Hematopoietic multipotent progenitor cell treated with erythropoietin and hydrocortisone succinate and interleukin-3 and kit ligand, for 6 days (in vitro differentiated cells): ENCODE measurements at places on chromosomes 4 and X.
A peak's percentile ranks its signal among the peaks of the same experiment; 100 is the strongest.

DNA sequence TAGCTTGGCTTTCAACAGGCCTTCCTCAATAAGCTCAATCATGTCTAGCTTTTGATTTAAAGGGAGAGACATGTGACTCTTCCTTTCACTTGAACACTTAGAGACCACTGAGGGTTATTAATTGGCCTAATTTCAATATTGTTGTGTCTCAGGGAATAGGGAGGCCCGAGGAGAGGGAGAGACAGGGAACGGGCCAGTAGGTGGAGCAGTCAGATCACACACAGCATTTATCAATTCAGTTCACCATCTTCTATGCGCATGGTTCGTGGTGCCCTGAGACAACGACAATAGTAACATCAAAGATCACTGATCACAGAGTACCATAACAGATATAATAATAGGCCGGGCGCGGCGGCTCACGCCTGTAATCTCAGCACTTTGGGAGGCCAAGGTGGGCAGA, 17.8 kb downstream of the ZNF81 start:
- DNase-seq: peak; percentile 60

- DNase-seq: no peak
These were observed 94.6 kb upstream of the WDR44 start for GRCh38 chrX:118251271-118251670.

DNA sequence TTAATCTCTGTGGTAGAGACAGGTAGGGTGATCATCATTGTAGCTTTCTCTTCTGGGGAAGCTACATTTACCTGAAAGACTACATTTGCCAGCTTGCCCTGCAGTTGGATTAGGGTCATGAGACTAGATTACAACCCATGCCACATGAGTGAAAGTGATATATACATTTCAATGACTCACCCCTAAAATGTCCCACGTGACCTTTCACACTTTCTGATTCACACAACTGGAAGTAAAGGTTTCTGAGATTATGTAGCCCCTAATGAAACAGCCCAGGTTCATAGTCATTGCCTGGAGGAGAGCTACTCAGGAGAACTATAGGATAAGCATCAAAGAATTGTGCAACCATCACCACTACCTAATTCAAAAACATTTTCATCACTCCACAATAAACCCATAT, 17.8 kb downstream of the PDCL2 start:
- DNase-seq: no peak

DNA sequence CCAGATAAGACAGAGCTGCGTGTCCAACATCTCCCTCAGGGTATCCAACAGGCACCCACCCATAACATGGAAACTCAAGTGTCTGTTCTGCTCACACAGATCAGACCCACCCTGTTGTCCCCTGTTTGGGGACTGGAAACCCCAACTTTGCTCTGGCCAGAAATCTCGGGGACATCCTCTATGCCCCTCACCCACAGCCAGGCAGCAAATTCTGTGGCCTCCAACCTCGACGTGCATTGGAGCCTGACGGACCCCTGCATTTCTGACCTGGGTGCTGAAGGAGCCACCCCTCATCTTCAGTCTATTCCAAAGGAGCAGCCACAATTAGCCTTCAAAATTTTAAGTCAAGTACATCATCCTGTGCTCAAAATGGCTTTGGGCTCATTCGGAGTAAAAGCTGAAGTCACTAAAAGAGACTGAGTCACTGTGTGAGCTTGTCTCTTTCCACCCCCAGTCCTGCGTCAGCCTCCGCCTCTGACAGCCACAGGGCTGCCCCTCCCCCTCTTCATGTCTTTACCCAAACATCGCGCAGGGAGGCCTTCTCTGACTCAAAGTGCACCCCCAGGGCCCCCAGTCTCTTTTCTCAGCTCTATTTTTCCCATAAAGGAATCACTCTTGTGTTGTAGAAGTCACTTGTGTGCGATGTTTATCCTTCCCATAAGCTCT, 24.4 kb upstream of the PDE6B start:
- no peak for DNase-seq

GRCh38 chrX:45267007-45267406, 66.3 kb upstream of the DIPK2B start:
- DNase-seq: no peak

GRCh38 chr4:2489841-2490552, 21.1 kb downstream of the RNF4 start:
- no peak for DNase-seq

DNA sequence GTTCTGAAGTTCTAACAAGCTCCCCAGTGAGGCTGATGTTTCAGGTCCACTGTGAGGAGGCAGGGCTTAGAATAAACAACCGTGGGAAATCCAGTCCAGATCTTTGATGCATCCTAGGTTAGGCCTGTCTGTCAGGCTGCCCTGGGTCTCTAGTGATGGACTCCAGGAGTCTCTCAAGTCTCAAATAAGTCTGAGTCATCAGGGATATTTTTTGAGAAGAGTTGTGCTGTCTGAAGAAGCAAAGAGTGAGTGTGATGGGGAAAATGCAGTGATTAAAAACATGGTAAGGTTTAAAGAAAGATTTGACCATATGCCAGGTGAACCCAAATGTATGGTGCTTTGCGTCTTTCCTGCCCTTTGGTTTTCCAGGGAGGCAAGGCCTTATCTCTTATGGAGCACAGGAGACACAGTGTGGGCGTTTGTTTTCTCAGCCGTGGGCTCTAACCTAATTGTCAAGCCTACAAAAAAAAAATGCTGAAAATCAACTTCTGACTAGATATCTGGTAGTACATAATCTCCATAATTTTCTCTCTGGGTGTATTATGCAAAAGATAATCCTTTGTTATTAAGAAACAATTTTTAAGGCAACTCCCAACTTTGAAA, 100.7 kb downstream of the PTTG2 start:
- DNase-seq: no peak

DNA sequence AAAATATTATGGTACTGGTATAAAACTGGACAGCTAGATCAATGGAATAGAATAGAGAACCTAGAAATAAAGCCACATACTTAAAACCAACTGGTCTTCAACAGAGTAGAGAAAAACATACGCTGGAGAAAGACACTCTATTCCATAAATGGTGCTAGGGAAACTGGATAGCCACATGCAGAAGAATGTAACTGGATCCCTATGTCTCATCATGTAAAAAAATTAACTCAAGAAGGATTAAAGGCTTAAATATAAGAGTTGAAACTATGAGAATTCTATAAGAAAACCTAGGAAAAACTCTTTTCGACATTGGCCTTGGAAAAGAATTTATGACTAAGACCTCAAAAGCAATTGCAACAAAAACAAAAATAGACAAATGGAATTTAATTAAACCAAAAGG, 114.6 kb downstream of the PCDH18 start:
- no peak for DNase-seq

GRCh38 chrX:148380650-148381561, 119.5 kb upstream of the AFF2 start:
- DNase-seq: peak; percentile 45

DNA sequence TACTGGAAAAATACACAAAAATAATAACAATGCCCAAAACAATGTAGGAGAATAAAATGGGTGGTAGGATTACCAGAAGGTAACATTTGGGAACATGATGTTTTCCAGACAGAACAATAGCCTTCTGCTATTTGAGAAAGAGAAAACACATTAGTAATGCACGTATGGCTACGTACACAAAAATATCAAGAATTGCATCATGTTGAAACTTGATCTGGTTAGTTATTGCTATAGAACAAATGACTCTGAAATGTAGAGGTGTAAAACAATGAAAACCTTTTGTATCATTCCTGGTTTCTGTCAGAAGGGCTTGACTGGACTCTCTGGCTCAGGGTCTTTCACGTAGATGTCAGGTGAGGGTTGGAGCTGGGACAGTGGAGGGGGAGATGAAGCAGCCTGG, 1040.0 kb downstream of the FAT4 start:
- DNase-seq: no peak

DNA sequence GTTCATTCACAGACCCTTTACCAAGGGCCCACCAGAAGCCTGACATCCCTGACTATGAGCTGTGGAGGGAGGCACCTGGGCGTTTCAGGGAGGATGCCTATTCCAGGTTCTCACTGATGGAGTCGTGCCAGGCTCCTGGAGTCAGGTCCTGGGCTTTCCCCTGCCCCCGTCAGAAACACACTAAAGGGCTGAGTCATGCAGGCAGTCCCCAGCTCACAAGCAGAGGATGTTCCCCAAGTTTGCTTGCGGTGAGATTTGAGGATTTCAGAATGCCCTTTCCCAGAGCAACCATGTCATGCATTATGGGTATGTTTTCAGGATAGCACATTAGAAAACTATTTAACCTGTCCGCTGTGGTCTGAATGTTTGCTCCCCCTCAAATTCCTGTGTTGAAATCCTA, 45.2 kb downstream of the FHDC1 start:
- no peak for DNase-seq

GRCh38 chr4:147029296-147029695, 83.6 kb upstream of the TTC29 start:
- DNase-seq: no peak

- DNase-seq: no peak
These were observed 31.7 kb downstream of the PSAPL1 start for GRCh38 chr4:7403001-7403400.

DNA sequence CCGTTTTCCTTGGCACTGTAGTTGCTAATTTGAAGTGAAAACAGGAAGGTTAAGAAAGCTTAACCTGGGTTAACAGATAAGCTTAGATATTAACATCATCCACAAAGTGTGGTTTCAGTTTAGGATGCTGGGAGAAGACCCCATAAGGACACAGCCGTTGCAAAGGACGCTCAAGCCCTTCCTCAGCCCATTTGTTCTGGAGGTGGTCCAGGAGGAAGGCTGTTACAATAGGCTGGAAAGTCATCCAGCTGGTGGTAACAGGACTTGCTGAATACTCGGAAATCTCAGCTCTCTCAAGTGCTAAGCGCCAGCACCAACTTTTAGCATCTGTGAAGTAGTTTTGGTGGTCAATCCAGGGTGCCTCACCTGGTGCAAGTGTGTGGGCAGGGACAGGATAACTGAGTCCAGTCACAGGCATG, 14.2 kb downstream of the CHST7 start:
- no peak for DNase-seq

GRCh38 chrX:18065956-18066355, 154.7 kb downstream of the BEND2 start:
- DNase-seq: no peak

GRCh38 chrX:28205905-28206304, 224.7 kb upstream of the DCAF8L1 start:
- DNase-seq: no peak

DNA sequence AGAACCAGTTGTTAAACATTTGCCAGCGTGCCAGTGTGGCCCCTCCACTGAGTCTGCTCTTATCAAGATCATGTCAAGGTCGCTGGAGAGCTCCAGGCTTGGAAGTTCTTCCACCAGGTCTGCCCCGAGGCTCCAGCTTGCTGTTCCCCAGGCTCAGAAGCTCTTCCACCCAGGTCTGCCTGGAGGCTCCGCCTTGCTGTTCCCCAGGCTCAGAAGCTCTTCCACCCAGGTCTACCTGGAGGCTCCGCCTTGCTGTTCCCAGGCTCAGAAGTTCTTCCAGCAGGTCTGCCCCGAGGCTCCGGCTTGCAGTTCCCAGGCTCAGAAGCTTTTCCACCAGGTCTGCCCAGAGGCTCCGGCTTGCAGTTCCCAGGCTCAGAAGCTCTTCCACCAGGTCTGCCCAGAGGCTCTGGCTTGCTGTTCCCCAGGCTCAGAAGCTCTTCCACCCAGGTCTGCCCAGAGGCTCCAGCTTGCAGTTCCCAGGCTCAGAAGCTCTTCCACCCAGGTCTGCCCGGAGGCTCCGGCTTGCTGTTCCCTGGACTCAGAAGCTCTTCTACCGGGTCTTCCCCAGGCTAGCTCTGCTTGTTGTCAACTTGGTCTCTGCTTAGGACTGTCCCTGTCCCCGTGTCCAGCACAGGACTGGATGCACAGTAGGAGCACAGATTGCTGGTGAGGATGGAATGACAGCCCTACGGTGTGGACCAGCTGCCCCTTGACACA, 54.4 kb downstream of the HMX1 start:
- no peak for DNase-seq

GRCh38 chr4:189121336-189121735, 819.3 kb upstream of the FRG1 start:
- DNase-seq: no peak

DNA sequence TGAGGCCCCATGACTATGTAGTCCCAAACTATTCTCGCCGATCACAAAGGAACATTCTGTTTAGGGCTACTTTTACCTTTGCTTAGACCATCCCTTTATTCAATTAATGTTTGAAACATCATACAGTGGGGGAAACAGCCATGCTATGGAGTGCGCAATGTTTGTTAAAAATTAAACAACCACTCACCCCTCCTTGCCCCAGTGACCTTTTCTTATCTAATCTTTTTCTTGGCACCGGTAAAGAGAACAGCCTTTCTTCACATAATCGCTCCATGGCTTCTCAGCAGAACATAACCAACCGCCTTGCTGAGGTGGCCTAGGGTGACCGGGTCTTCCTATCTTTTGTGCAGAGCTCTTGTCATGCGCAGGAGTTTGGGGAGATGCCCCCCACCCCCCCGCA, 152.6 kb downstream of the VCX3A start:
- no peak for DNase-seq

- DNase-seq: no peak
These were observed 578 bp upstream of the SEL1L3 start for GRCh38 chr4:25863347-25863784.

DNA sequence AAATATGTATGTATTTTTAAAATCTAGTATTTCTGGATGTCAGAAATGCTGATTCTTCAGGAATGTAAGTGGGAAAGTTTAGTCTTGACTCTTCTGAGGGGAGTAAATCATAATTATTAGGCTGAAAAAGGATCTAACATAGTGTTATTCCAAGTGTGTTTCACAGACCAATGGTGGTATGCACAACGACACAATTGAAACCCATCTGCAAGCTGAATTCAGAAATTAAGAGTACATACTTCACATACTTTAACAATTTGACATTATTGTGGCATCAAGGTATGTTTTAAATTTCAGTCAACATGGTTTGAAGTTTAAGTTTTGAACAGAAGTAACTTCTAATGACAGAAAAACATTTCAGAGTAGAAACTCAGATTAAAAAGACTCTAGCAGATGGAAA, 236.7 kb downstream of the SLC7A11 start:
- no peak for DNase-seq

DNA sequence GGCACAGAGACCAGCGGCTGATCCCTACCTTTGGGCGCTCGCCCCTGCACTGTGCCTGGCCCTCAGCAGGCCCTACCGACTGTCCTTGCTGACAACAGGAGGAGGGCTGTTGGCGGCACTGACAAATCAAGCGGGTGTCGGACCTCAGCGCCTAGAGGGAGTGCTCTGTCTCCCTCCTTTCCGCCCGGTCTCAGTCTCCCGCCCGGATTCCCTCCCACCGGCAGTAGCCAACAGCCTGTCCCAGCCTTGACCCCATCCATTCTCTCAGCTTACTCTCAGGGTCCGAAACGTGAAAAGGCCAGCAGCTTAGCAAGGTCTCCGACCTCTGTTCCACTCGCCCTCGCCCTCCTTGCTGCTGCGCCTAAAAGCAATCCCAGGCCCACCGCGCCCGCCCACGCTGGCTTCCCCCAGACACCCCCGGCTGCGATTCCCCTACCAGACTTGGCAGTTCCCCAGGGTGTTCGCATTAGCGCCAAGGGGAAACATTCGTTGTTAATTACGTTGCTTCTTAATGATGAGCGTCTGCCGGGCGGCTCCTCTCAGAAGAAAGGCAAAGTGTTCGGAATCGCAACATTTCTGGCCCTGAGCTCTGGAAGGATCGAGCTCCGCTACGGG, 96.2 kb downstream of the SOWAHB start:
- DNase-seq: no peak

GRCh38 chr4:110132816-110133719, 65.3 kb downstream of the ELOVL6 start:
- no peak for DNase-seq

GRCh38 chr4:125184116-125184515, 130.6 kb upstream of the FAT4 start:
- DNase-seq: no peak

GRCh38 chr4:10773010-10773409, 88.4 kb upstream of the CLNK start:
- DNase-seq: no peak

- no peak for DNase-seq
These were observed 486.6 kb downstream of the FAT4 start for GRCh38 chr4:125801373-125801772.
